Osteoblast (primary cell): ENCODE measurements at places on chromosomes 7 and 10.

DNA sequence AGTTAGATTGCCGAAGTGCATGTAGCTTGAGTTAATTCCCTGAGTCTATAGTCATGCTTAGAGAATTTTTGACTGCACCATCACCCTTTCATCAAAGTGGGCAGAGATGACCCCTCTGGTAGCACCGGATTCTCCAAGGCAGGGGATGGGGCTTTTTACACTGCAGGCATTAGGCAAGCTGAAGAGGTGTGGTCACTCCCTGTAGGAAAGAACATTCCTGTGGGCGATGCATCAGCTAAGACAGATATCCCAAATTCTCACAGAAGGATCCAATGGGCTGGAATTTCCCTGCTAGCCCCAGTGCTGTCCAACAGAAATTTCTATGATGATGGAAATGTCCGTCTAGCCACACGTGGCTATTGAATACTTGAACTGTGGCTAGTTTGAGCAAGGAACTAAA is 118.2 kb downstream of the ADAM12 start:
- DNase-seq, result no peak

DNA sequence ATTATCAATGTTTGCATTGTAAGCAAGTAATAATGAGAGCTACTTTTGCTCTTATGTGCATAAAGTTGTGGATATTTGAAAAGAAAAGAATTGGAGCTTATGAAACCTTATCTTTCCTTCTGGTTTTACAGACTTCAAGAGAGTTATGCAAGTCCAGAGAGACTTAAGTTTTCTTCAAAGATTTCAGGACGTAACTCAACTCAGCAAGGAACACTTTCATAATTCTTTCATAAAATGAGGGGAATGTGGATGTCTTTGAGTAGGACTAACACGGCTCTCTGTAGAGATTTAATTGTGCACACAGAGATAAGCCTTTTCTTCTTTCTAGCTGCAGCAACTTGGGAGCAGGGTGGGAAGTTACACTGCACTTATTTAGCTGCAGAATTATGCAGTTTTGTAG is 97.5 kb downstream of the DNAJB9 start:
- DNase-seq, result no peak

GRCh38 chr7:32477649-32477980 is 12.6 kb downstream of the LSM5 start:
- no peak for DNase-seq

GRCh38 chr10:83122336-83122735 is 1017.0 kb upstream of the GHITM start:
- DNase-seq, result no peak

DNA sequence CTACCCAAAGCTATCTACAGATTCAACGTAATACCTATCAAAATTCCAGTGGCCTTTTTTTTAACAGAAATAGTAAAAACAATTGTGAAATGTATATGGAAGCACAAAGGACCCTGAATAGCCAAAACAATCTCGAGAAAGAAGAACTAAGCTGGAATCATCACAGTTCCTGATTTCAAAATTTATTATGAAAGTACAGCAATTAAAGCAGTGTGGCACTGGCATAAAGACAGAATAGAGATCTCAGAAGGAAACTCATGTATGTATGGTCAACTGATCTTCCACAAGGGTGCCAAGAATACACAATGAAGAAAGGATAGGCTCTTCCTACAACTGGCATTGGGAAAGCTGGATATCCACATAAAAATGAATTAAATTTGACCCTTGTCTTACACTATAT is 23.2 kb downstream of the PNLIPRP3 start:
- no peak for DNase-seq

DNA sequence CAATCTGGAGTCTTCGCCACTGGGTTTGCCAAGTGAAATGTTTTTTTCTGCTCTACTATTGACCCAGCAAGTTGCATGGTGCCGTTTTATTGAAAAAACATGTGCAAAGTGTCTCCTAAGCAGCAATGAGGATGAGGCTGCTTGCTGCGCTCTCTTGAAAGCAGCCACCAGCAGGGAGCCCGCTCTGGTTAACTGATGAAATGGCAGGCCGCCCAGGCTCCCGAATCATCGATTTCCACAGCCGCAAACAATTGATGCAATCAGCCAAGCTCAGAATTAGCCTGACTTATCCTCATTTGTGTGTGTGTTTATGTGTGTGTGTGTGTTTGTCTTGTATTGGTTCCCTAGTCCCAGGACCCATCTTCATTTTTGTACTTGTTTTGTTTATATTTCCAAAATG is 22.2 kb upstream of the LYZL1 start:
- DNase-seq, result no peak

GRCh38 chr10:8283166-8283905 is 228.8 kb downstream of the GATA3 start:
- no peak for DNase-seq

- peak; percentile 81 for DNase-seq
Observed at GRCh38 chr7:69597278-69598076, 798 bp upstream of the AUTS2 start.

DNA sequence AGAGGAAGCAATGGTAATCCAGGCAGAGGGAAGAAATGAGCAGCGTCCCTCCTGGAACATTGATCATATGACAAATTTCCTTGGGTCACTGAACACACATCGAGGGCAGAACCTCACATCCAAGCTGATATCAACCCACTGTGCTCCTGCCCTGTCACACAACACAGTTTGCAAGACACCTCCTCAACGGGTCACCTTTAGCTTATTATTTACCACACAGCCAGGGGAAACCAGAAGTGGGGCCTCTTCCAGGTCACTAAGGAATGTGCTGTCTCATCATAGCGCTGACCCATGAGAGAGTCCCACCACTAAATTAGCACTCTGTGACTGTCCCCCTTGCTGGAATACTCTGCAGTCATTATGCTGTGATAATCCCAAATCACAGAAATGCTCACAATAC is 69.7 kb upstream of the PPP1R3C start:
- DNase-seq, result no peak

DNA sequence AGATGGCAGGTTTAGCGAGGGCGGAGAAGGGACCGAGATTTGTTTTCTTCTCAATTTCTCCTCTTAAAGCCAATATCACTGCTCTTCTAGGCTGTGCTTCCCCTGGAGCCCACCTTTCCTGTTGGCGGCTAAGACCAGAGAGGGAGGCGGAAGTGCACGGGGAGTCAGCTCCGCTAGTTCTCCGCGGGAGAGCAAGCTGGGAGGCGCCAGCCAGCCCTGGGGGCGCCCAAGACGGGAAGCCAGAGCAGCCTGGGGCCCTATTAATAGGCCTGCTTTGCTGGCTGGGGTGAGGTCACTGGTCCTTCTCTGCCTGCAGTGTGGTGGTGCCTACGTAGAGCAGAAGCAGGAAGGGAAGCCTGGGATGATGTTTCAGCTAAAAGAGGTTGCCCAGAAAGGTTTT is 61.6 kb downstream of the LSM5 start:
- no peak for DNase-seq

DNA sequence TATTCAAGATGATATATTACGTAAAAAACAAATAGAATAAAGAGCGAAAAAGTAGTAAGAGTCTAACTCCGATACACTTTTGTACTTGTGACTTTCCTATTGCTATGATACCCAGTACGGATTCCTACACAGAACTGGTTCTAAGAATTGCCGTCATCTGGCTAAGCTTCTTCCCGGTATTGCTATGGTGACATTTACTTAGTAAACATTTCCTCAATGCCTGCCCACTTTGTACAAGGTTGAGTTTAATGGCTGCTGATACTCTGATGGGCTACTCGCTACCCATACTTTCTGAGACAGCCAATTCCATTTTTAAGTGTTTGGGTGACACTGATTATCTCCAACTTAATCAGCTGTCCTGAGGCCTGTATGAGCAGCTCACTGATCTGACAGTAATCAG is 55.6 kb downstream of the OSBPL3 start:
- DNase-seq, result no peak

DNA sequence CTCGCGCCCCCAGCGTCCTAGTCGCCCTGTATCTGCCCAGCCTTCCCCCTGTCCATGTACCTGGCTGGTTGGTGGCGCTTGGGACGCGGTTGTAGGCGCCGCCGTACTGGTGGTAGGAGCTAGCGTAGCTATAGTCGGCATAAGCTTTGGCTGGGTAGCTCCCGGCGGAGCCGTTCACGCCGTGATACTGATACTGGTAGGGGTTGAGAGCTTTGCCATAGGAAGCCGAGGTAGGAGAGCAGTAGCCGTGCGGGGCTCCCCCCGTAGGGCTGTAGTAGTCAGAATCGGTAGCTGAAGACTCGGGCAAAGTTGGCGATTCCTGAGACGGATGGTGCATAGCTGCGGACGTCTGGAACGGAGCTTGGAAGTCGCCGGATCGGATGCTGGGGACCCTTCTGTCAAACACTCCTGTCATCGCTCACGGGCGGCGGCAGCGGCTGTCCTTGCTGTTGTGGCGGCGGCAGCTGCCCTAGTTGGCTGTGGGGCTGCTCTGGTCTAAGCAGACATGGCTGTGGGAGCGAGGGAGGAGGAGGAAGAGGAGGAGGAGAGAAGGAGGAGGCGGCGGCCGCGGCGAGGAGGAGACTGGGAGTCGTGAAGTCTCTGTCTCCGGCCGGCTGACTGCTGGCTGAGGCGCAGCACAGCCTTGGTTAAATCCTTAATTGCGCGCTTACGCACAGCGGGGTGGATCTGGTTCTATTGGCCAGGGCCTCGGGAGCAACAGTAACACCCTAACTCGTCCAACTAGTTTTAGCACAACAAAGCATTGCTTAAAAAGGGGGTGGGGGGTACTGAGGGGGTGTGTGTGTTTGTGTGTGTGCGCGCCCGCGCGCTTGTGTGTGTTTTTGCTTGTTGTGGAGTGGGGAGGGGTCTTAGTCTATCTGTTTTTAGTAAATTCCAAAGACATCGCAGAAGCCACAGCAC is at the start of gene DLX5:
Gene DLX5 (minus strand): TSS at position 623 of the 921 bp plus-strand sequence. CDS start 208 bp downstream, at position 415.
- DNase-seq, result peak; percentile 97

DNA sequence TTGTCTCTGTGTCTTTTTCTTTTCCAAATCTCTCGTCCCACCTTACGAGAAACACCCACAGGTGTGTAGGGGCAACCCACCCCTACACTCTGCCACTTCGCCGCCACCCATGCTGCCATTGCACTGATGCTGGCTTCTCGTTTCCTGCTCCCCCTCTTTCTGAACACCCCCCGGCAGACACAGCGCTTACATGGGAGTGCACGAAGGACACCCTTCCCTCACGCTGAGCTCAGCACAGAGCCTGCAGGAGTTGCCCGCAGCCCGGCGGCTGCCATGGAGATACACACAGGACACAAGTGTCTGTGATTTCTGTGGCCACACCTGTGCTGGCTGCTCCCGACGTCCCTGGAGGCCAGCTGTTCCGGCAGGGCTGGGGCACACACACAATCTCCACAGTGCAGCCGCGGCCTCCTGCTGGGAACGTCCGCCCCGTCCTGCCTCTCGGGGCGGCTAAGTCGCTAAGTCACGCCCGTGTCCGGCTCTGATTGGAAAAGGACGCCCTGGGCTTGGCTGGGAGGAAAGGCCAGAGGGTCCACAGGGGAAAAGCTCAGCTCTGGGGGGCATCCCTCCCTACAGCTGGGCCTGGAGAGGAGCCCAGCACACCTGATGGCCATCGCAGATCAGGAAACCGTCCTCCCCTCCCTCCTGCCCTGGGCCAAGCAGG is 349.8 kb downstream of the PTPRN2 start:
- DNase-seq, result peak; percentile 25

- no peak for DNase-seq
Observed at GRCh38 chr7:31043051-31043471, 9.0 kb upstream of the ADCYAP1R1 start.

DNA sequence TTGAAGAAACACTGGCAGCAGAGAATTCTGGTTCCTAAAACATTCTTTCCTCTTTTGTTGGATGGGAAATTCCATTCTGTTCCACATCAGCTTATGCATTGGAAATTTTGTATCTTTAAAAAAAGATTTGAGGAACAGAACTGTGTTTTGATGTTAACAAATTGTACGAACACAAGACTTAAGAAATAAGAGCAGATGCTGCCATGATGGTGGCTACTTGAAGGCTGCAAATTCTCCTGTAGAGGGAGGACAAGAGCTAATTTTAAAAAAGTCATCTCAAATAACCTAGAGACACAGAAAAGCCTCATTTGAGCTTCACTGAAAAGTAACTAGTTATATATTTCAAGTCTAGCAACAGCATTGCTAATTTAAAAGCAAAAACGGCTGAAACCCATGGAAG is 29.8 kb downstream of the NDUFB2 start:
- peak; percentile 18 for DNase-seq

DNA sequence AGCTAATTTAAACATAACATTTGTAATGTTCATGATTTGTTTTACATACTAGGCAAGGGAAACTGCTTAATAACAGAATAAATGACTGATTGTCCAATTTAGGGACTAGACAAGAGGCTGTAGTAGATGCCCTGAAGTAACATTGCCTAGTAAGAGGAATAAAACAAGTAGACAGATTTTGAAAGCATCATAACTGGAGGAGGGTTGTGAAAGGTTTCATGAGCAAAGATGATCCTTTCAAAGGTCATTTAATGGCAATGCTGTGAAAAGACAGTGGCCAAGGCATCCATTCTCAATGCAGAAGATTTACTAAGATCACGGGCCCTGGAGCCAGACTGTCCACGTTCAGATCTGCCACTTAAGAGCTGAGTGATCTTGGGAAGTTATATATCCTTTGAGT is 44.8 kb upstream of the HHEX start:
- no peak for DNase-seq

DNA sequence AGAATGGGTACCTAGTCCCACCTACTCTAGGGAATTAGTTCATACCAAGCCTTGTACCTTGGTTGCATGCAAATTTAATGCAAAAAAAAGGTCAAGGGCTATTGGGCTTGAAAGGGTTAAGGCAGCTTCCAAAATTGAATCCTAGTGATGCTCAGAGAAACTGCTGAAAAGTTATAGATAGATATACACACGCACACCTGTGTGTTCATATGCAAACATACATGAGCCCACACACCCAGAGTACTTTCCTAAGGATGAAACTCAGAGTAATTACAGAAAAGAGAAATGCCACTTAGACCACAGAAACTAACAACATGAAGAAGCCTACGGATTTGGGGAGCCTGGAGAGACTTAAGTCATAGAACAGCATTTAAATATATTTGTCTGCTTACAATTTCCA is 1.5 kb downstream of the SLC25A13 start:
- DNase-seq, result no peak

DNA sequence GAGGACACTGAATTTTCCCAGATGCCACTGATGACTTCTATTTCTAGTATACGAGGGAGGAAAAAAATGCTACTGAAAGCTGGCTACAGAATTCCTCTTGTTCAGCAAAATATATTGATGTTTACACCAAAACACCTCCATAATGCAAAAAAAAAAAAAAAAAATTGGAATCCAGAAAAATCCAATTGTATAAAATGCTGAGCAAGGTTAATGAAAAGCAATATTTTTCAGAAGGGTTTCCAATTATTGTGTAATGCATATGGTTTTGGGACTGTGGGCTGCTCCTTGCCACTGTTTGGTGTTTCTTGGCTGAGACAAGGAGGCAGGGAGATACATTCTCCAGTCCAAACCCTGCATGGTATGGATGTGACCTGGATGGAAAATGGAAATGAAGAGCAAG is 83.8 kb downstream of the LSM5 start:
- no peak for DNase-seq
